ENCODE measurements at places on chromosomes 6 and 20. TPM values are rescaled to one million over a fixed set of nuclear protein-coding genes. Genes with fewer than 3 reads are reported as not detected.

DNA sequence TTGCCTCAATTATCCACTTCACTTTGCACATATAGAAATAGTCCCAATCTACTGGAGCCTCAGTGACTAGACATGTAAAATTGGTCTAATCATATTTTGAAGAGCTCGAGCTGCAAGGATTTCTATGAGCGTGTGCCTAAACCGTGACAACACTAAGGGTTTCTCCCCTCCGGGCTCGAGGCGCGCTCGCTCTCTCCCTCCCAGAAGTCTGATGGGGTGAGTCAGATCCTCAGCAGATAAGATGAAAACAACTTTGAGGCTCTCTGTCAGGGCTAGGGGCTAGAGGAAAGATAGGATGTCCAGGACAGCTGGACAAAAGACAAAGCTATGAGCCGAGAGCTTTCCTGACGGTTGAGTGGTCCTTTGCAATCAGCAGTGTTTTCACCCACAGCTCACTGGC is 16.8 kb downstream of the GNAS-AS1 start:
- DNase-seq, result no peak

- no peak for DNase-seq
Observed at GRCh38 chr20:57842720-57843119, 132.9 kb upstream of the PMEPA1 start.

DNA sequence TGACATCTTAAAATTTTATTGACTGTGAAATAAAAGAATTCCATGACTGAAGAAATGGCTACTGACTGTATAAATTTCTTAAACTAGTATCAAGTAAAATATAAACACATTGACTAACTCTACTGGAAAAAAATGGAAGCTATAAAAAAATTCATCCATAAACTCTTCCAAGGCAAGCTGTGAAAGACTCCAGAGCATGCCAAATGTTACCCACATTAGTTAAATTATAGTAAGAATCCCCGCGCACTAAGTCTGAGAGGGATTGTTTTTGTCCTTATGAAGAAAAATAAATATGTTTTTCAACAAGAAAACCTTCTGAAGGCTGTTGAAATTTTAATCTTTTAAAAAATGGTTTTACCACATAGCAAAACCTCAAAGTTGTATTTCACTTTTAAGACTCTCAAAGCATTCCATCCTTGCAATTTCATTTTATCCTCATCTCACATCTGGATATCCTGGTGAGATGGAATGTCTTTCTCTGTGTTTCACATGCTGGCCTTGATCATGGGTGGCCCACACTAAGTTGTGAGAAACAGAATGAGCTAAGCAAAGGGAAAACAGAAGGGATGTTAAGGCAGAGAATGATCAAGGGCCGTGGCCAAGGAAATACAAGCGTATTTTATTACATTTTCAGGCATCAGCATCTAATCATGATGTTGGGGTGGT is 732.5 kb downstream of the KIF16B start:
- DNase-seq, result no peak

DNA sequence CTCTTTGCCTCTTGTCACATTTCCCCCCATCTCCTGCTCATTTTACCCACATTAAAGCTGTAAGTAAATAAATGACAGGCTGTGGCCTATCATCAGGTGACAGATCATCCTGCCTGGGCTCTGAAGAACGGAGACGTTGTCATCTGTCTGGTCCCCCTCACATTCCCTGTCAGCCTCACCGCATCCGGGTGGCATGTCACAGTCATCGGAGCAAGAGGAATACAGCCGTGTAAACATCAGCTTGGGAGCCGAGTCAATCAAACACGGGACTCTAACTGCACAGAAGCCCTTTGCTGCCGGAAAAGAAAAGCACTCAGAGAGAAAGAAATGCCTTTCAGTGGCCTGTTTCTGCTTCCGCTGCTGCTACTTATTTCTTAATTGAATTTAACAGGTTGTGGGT is 371.9 kb upstream of the ID4 start:
- DNase-seq, result peak; percentile 35

GRCh38 chr6:55917751-55918415 is 42.5 kb upstream of the BMP5 start:
- DNase-seq, result no peak

- no peak for DNase-seq
Observed at GRCh38 chr6:153084393-153084792, 46.7 kb downstream of the RGS17 start.

DNA sequence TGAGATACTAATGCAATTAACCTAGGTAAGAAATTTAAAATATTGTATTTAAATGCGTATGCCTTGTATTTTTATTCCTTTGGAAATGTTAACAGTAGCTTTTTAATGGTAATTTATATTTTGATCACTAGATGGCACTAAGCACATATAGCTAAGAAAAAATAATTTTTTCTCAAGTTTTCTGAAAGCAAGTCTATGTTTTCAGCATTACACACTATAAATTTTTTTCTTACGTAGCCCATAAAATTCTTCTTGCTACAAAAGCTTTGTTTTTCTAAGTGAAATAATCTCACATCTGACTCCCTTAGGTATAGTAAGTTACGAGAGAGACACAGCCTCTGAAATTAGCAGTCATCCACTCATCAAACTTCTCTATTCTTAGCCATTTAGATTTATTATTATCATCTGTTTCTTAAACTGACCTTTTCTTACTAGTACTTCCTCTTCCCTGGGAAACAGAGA is 35.7 kb downstream of the TSPYL4 start:
- DNase-seq, result peak; percentile 24

GRCh38 chr20:47762699-47763268 is 22.5 kb downstream of the SULF2 start:
- DNase-seq, result no peak

DNA sequence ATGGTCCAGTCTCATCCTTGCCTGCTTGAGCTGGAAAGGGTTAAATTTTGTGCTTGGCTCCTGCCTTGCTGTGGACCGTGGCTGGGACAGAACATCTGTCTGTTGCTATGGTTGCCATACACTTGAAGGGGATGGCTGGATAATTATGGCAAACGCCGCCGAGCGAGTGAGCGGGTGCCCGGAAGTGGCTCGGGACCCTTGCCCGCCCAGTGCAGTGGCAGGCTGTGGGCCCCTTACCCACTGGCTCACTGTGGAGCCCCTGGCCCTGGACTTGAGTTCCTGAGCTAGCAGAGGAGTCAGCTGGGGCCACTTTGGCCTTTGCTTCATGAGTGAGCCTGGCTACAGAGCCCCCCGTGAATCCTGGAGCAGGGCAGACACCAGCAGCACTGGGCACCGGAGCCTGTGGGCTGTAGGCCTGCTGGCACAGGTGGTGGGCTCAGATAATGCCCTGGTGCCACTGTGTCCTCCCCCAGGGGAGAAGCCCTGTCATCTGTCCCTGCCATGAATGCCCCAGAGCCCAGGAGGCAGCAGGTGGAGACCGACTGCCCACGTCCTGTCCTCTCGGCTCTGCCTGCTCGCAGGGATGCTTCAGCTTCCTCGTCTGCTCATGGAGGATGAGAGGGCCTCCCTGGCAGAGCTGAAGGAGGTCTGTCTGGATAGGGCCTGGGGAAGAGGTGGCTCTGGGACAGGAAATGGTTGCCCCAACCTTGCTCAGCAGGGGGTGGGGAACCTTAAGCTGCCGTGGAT is 25.5 kb upstream of the NOL4L start:
- DNase-seq, result no peak

The MDFI gene
- 0.36 TPM for total RNA-seq

The DNAAF9 gene
- not detected for total RNA-seq

The GSTA2 gene
- total RNA-seq, result not detected
